ENCODE measurements at places on chromosomes 6 and 20.

DNA sequence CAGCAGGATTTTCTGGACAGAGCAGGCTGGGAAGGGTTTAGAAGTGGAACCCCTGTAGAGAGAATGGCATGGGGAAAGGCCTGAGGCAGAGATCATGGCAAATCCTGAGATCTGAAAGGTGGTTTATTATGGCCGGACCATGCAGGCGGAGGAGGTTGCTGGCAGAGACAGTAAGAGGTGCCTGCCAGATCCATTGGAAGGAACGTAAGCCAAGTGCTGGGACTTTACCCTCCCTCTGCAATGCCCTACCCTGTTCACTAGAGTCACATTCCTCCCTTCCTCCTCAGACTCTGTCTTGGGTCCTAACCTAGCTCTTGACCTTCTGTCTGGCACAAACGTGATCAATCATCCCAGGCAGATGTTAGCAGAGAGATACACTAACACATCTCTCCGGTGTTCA, 66.4 kb upstream of the SLC22A23 start:
- no peak for DNase-seq

DNA sequence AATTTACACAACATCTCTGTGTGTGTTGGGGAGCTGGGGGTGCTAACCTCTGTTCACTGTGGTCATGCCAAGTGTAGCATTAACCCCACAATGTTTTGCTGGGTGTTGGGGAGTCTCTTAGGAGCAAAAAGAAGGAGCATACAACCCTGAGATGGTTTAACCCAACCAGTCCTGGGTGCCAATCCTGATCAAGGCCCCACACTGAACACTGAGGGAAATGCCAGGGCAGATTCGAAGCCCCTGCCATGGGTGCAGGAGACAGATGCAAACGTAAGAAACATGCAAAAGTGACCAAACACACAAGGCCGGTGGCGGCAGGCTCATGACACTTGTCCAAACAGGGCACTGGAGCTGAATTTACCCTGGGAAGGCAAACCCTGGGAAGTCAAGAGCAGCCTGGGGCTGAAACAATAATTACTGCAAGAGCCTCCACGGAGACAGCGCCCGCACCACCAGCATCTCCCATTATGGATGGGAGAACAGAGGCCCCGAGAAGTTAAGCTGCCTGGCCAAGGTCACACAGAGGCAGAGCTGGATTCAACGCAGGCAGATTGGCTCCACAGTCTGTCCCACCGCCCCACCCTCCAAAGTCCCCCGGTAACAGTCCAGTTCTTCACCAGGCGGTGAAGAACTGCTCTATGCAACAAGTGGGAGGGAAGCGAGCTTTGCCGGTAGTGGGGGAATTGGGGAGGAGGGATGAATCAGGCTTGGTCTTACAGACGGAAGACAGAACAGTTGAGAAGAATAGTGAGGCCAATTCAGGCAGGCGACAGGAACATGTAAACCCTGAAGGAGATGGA, 8.5 kb downstream of the ACSS1 start:
- DNase-seq = no peak

DNA sequence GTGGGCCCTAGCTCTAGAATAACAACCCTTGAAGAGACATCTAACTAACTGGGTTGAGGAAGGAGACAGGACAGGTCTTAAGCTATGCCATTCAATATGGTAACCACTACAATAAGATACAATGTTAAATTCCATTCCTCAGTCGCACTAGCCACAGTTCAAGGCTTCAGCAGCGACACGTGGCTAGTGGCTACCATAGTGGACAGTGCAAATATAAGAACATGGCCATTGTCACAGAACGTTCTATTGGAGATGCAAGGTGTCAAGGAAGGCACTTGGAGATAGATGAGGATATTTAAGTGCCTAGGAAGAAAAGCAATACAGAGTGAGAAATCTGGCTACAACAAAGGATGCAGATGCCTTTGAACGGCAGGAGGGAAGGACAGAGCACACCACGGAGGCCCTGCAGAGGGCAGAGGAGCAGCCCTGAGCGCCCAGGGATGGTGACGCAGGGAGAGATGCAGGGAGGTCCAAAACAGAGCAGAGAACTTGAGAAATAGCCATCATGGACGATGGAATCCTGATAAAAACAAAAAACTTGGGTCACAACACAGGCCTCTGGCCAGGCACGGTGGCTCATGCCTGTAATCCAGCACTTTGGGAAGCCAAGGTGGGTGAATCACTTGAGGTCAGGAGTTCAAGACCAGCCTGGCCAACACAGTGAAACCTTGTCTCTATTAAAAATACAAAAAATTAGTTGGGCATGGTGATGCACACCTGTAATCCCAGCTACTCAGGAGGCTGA, 140.7 kb downstream of the ZMYND8 start:
- no peak for DNase-seq

DNA sequence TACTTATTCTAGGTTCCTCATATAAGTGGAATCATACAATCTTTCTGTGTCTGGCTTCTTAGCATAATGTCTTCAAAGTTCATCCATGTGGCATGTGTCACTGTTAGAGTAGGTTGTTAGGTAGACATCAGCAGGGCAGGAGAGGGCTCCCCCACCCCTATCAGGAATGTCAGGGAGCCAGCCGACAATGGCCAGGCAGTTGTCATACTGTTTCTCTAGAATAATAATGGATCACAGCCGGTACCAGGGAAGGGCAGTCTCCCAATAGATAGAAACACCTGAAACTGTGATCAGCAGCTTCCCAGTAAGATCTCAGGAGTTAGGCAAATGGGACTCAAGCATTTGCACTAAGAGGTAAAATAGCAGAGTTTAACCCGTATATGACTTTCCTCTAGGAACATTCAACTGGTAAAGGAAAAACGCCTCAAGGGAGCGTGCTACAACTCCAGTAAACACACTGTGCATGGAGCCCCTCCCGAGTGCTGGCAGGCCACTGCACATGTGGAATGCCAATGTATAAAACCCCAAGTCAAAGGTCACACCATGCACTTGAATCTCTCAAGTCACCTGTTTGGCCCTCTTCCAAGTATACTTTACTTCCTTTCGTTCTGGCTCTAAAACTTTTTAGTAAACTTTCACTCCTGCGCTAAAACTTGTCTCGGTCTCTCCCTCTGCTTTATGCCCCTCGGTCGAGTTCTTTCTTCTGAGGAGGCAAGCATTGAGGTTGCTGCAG, 29.8 kb upstream of the SIRT5 start:
- no peak for DNase-seq

GRCh38 chr6:131787766-131788712, 19.8 kb upstream of the ENPP1 start:
- DNase-seq = no peak

DNA sequence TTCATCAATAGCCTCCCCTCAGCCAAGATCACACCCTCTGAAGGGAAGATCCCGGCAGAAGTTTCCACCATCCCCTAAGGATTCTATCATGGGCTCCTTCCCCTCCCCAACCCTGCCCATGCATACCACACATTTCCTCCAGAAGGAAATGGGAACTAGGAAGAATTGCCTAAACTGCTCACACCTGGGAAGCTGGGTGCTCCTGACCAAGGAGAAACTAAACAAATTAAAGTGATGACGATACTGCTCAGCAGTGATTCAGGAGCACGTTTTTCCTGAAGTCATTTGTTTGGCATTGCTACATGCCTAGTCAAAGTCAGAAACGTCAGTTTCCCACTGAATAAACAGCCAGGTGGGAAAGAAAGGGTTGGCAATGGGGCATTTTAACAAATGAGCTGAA, 136.1 kb upstream of the CDYL start:
- DNase-seq = no peak

DNA sequence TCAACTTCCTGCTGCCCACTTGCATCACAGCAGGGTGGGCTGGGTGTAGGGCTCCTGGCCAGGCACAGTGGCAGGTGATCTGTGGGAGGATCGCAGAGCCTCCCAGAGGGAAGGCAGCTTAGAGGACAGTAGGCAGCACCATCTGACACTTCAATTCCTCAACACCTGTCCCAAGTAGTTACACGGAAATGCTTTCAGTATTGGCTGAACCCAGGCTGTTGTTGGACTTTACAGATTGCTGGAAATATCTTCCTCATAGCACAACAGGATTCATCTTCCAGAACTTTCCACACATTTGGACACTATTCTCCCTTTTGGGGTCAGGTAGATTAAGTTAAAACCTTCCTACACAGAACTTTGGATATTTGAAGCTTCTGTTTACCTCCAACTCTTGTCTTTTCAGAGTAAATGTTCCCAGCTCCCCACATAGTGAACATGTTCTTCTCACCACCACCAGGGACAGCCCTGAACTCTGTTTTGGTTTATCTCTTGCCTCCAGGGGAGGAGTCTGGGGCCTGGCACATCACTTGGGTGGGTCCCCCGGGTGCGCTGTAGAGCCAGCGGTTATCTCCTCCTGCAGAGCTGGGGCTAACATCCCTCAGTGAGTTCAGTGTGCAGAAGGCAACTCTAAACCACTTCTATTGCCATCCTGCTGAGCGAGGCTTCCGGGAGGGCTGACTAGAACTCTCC, 3.5 kb upstream of the SLC22A2 start:
- DNase-seq = no peak

DNA sequence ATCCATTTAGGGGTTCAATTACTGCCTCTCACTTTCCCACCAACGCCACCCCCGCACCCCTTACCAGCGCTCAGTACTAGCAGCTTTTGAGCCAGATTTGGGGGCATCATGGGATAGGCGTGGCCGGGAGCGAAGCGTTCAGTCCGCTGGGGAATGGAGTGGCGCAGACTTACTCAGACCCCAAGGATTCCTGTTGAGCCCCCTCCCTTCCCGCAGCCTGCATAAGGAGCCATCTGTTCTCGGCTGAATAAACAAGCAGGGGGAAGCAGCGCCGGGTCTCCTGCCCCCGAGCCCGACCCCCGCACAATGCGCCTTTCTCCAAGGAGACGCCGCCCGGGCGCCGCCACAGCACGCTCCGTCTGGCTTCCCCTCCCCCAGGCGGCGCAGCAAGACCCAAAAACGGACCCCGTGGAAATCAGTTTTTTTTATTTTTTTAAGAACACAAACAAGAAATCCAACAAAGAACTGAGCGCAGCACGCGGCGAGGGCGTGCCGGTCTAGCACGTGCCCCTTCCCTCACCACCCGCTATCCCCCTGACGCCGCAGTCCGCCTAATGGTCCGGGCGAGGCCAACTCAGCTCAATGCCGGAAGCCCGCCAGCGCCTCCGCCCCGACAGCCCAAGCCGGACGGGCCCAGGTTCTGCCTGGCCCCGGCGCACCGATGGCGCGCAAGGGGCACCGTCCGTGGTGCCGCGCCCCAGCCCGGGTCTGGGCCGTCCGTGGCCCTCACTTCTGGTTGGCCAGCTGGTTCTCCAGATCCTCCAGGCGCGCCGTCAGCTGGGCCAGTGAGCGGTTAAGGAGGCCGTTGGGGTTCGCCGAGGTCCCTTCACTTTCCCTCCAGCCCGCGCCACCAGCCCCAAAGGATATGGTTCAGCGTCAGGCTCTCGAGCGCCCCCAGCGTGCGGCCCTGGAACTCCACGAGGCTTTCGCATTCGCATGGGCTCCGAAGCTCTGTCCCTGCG, 13.3 kb upstream of the RBPJL start:
- DNase-seq = peak; percentile 77

GRCh38 chr20:7772371-7772770, 167.9 kb downstream of the HAO1 start:
- no peak for DNase-seq

DNA sequence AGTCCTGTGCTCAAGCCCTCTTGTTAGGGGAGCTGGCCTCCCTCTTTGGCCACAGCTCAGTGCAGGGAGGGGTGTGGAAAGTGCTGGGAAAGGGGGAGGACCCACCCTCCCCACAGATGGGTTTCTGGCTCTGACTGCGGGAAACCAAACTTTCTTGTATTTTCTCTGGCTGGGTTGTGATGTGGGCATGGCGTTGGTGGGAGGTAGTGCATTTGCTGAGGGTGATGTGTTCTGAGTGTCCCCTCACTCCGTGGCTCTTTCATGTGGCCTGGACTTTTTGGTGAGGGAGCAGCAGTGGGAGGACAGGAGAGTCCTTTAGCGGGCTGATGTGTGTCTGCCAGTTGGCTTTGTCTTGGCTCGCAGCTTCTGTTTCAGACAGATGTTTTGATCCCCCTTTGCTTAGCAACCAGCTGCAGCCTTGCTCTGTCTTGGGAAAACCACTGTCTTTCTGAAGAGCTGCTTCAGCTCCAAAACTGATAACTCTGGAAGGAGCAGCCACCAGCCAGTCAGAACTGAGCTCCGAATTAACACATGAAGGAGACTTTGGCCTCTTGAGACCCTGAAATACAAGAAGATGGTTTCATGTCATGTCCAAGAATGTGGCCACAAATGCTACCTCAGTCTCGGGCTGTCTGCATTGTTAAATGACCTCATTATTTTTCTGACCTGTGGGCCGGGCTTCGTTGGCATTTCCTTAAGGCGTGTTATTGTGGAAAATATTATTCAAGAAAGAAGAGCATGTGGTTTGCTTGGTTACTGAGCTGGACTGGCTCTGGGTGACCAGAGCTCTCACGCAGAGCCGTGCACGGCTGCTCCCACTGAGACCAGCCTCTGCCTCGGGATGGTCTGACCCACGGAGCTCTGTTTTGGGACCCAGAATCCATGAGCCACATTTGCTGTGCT, 21.5 kb downstream of the SYNJ2 start:
- DNase-seq = no peak

GRCh38 chr6:62797190-62797589, 414.1 kb upstream of the FKBP1C start:
- no peak for DNase-seq

DNA sequence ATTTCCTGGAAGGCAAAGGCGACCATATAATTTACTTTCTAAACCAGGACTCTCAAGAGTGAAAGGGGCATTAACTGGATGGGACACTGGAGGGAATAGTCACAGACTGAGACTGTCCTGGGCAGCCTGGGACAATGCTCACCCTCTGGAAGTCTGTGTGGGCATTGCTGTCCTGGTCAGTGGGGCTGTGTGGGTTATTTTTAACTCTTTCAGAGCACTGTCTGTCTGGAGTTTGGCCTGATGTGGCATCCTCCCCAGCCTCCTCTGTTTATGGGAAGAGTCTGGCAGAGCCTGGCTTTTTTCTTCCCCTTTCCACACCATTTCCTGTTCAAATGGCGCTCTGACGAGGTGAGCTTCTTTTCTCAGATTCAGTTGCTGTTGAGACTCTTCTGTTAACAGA, 11.7 kb downstream of the DAAM2 start:
- DNase-seq = no peak

DNA sequence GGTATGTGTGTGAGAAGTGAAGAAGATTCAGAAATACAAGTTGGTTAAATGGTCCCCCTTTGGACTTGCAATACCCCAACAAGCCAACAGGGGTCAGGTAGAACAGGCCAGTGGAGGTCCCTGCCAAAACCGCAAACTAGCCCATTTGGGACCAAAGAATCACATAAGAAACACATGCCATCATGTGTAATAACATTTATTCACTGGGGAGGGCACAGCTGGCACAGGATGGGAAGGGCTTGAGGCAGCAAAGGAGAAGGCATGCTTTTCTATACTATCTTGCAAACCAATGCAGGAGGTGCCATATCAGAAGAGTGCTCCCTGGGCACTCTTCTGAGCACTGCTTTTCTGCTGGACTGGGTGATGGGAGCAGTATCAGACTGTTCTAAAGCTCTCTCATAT, 116.1 kb upstream of the TRAF3IP2 start:
- peak; percentile 54 for DNase-seq

- DNase-seq = no peak
These were observed 29.5 kb upstream of the BHLHE23 start for GRCh38 chr20:63036291-63036690.

- DNase-seq = no peak
These were observed 365.9 kb downstream of the MMUT start for GRCh38 chr6:49097116-49097515.

Measured in CD4-positive, alpha-beta T cell treated with Interleukin-2 at 100 ng/mL for 4 hours (primary cell).